ENCODE measurements at places on chromosomes 6 and 20. TPM values are rescaled to one million over a fixed set of nuclear protein-coding genes. Genes with fewer than 3 reads are reported as not detected.

The REM1 gene
- 1.2 TPM for total RNA-seq

The BPIFB1 gene
- 0.50 TPM for total RNA-seq

The DHX35 gene
- total RNA-seq: 7.5 TPM

The WFDC5 gene
- total RNA-seq: not detected

The RHAG gene
- not detected for total RNA-seq

The TSPO2 gene
- not detected for total RNA-seq

The FUT9 gene
- not detected for total RNA-seq

The MTFR2 gene
- 1.5 TPM for total RNA-seq

Data from cardiac ventricle fibroblast (primary cell).